ENCODE measurements at places on chromosomes 4 and X.

GRCh38 chrX:81208916-81209315, 7.0 kb downstream of the SH3BGRL start:
- DNase-seq: no peak

GRCh38 chr4:162408309-162408708, 244.5 kb upstream of the FSTL5 start:
- no peak for DNase-seq

- DNase-seq: no peak
Observed at GRCh38 chr4:111512081-111512783, 633.0 kb upstream of the FAM241A start.

DNA sequence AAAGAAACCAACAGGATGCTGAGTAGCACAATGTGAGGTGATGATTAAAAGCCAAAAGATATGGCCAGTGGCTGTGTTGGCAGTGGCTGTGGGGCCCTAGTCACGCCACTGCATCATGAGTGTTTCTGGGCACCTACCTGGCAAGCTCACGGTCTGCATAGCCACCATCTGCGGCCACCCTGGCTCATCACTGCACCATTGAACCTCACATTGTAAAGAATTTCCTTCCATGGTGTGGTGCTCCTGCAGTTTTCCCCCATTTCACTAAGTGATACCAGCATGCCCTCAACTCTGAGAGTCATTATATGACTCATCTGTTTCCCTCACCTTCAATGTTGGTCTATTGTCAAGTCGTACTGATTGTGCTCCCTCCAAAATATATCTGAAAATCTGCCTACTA, 45.5 kb upstream of the CLNK start:
- DNase-seq: no peak

- no peak for DNase-seq
Observed at GRCh38 chrX:16368696-16369095, 201.4 kb downstream of the MAGEB17 start.

All from renal cortex interstitium (tissue), 15 donors.